ENCODE measurements at places on chromosomes 5 and 9.

DNA sequence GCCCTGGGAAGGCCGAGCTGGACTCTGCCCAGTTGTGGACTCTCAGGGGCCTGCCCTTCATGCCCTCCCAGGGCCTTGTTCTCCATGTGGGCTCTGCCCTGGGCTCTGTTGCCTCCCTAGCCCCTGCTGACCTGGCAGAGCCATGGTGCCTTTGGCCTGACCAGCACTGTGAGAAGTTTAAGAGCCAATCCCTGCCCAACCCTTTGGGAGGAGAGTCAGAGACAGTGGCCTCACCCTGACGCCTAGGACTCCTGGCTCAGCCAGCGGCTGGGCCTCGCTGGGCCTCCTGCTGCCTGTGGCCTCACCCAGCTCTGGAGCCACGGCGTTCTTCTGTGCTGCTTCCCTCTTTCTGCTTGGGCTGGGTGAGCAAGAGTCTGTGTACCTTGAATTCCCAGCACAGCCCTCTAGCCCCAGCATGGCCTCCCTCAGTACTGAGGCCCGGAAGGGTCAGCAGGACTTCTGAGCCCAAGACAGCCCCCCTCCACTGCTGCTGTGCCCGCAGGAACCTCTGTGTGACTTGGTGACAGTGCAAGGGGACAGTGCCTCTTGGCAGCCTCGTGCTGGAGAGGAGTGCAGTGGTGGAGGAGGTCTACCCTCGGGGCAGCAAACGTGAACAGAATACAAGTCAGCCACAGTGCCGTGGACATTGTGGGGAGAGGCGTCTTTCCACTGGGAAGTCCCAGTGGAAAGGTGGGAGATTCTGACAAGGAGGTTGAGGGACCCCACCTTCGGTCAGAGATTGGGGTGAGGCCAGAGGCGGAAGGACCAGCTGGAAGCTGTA is 97.4 kb downstream of the CACNA1B start:
- H3K4me1 ChIP-seq, result no peaks in the 10 kb centered on the region
- no peak for DNase-seq
- H3K27me3 ChIP-seq, result peaks cover 17% of the 10 kb centered on the region

- no peak overlapping the region for H3K27ac ChIP-seq
- H3K4me3 ChIP-seq, result no peak overlapping the region
- H3K27me3 ChIP-seq, result no peaks in the 10 kb centered on the region
- H3K36me3 ChIP-seq, result peaks cover 9% of the 10 kb centered on the region
Measured at GRCh38 chr5:6491919-6492290, 43.2 kb downstream of the UBE2QL1 start.

DNA sequence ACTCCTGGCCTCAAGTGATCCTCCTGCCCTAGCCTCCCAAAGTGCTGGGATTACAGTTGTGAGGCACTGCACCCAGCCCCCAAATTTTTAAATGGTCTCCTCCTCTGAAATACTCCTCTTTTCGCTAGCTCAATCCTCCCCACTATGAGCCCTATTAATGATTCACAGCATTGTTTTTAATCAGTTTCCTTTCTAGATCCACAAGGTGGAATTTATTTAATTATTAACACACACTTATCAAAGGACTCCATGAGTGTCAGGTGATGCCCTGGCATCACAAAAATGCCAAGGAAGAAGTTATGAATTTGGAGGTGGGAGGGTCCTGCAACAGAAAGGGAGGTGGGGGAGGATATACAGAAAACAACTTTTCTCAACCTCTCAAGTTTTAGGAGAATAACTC is 806.5 kb downstream of the PRELID2 start:
- H3K4me3 ChIP-seq, result no peak overlapping the region
- no peaks in the 10 kb centered on the region for H3K36me3 ChIP-seq
- H3K27me3 ChIP-seq, result no peaks in the 10 kb centered on the region
- H3K27ac ChIP-seq, result no peak overlapping the region

DNA sequence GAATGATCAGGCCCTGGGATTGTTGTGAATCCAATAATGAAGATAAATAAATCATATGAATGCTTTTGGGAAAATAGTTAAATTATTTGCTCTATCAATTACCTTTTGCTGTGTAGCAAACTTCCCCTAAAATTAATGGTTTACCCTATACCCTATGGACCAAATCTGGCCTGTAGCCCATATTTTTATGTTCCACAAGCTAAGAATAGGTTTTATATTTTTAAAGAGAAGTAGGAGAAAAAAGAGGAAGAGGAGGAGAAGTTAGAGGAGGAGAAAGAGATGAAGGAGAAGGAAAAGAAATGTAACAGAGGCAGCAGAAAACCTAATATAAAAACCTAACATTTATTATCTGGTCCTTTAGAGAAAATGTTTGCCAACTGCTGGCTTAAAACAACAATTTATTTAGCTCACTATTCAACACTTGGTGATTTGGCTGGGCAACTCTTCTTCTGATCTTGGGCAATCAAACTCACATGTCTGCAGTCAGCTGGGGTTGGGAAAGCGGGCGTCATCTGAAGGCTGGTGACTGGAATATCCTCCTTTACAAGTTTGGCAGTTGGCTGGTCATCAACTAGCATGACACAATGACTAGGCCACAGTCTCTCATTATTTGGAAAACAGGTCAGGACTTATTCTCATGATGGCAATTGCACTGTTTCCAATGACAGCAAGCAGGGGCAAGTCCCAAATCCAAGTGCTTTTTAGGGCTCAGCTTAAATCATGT is 522.9 kb downstream of the RASEF start:
- no peak for DNase-seq
- no peaks in the 10 kb centered on the region for H3K36me3 ChIP-seq
- H3K4me3 ChIP-seq, result no peak overlapping the region
- H3K4me1 ChIP-seq, result no peaks in the 10 kb centered on the region

DNA sequence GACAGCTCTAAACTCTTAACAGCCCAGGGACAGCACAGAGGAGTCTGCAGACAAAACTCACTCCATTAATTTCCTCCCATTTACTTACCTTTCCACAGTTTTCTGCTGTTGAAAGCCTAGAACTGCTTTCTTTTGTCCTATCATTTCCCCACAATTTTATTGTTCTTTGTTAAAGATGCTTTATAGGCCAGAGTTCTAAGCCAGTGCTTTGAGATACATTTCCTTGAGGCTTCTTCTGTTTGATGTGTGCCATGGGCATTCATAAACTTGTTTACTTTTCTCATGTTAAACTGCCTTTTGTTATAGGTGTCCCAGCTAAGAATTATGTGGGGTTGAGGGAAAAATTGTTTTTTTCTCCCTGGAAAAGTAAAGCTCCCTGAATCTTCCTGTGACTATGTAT is 25.9 kb upstream of the SUB1 start:
- H3K4me3 ChIP-seq, result no peak overlapping the region
- H3K27ac ChIP-seq, result no peak overlapping the region
- DNase-seq, result no peak
- H3K36me3 ChIP-seq, result no peaks in the 10 kb centered on the region
- no peaks in the 10 kb centered on the region for H3K4me1 ChIP-seq
- no peaks in the 10 kb centered on the region for H3K27me3 ChIP-seq

GRCh38 chr9:76090330-76090729 is 199.9 kb downstream of the PCSK5 start:
- DNase-seq, result no peak
- no peaks in the 10 kb centered on the region for H3K36me3 ChIP-seq
- no peak overlapping the region for H3K27ac ChIP-seq

GRCh38 chr9:38084556-38084880 is 15.5 kb upstream of the SHB start:
- H3K4me1 ChIP-seq, result peaks cover 29% of the 10 kb centered on the region
- no peak overlapping the region for H3K27ac ChIP-seq
- no peaks in the 10 kb centered on the region for H3K36me3 ChIP-seq
- H3K27me3 ChIP-seq, result no peaks in the 10 kb centered on the region
- H3K4me3 ChIP-seq, result no peak overlapping the region
- no peak for DNase-seq

DNA sequence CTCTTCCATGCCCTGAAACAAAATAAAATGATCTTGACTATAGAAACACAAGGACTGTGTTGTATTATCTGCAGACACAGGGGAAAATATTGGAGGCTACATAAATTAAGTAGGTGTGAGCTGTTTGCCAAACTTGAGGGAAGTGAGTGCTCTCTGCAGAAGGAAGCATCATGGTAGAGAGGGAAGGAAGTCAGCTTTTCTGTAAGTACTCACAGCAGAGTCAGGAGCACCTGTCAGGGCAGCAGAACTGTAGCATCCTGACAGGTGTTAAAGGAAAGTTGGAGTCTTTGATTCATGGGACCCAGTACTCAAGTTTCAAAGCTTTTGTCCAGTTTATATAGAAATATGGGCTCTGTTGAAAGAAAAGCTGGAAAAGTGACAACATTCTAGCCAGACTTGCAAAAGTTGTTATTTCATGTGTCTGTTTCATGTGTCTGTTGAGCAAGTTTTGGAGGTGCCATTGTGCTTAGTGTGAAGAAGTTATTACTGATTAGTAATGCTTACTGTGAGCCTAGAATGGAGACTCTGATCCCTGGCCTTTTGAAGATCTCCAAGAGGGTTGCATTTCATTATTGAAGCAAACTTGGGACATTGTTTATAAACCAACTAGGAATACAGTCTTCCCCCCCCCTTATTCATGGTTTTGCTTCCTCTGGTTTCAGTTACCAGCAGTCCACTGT is 194.7 kb downstream of the SPATA31D1 start:
- no peak for DNase-seq
- no peaks in the 10 kb centered on the region for H3K4me1 ChIP-seq
- no peak overlapping the region for H3K4me3 ChIP-seq
- H3K27ac ChIP-seq, result no peak overlapping the region
- H3K27me3 ChIP-seq, result no peaks in the 10 kb centered on the region
- H3K36me3 ChIP-seq, result no peaks in the 10 kb centered on the region

GRCh38 chr9:93286252-93287188 is 102.6 kb downstream of the WNK2 start:
- H3K27ac ChIP-seq, result no peak overlapping the region
- no peak overlapping the region for H3K4me3 ChIP-seq
- H3K27me3 ChIP-seq, result no peaks in the 10 kb centered on the region

DNA sequence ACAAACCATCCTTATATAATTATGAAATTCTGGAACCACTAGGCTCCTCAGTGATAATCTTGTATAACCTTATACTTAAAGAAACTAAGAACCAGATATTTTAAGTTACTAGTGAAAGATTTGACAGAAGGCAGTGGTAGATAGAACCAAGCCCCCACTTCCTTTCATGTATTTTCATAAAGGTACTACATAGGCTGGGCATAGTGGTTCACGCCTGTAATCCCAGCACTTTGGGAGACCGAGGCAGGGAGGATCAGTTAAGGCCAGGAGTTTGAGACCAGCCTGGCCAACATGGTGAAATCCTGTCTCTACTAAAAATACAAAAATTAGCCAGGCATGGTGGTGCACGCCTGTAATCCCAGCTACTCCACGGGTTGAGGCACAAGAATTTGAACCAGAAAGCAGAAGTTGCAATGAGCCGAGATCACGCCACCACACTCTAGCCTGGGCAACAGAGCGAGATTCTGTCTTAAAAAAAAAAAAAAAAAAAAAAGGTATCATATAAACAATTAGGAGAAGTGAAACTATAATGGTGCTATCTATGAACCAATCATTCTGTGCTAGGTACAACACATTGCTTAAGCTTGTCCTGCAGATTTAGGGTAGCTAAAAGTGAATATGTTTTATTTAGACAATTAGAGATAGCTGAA is 27.9 kb upstream of the DTWD2 start:
- no peaks in the 10 kb centered on the region for H3K36me3 ChIP-seq
- H3K27me3 ChIP-seq, result no peaks in the 10 kb centered on the region
- no peaks in the 10 kb centered on the region for H3K4me1 ChIP-seq
- DNase-seq, result no peak
- no peak overlapping the region for H3K4me3 ChIP-seq
- H3K27ac ChIP-seq, result no peak overlapping the region

- no peak for DNase-seq
- peak overlapping the region; percentile 35 for H3K27ac ChIP-seq
- H3K4me1 ChIP-seq, result peaks cover 9% of the 10 kb centered on the region
- H3K4me3 ChIP-seq, result no peak overlapping the region
- H3K27me3 ChIP-seq, result no peaks in the 10 kb centered on the region
Measured at GRCh38 chr5:17255471-17256021, 38.1 kb downstream of the BASP1 start.

DNA sequence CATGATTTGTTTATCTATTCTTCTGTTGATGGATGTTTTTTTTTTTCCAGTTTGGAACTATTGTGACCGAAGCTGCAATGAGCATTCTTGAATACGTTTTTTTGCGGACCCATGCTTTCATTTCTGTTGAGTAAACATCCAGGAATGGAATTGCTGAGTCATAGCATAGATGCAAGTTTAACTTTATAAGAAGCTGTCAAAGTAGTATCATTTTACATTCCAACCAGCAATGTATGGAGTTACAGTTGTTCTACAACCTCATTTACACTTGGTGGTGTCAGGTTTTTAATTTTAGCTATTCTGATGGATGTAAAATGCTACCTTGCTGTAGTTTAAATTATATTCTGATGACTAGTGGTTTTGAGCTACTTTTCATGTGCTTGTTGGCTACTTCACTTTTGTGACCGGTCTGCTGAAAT is 49.0 kb downstream of the NPR3 start:
- no peak overlapping the region for H3K27ac ChIP-seq
- no peak overlapping the region for H3K4me3 ChIP-seq
- H3K36me3 ChIP-seq, result no peaks in the 10 kb centered on the region
- H3K4me1 ChIP-seq, result no peaks in the 10 kb centered on the region
- H3K27me3 ChIP-seq, result no peaks in the 10 kb centered on the region
- DNase-seq, result no peak

- DNase-seq, result no peak
- H3K4me3 ChIP-seq, result no peak overlapping the region
- H3K36me3 ChIP-seq, result no peaks in the 10 kb centered on the region
- peaks cover 5% of the 10 kb centered on the region for H3K4me1 ChIP-seq
Measured at GRCh38 chr9:124754289-124754688, 16.8 kb downstream of the NR6A1 start.

DNA sequence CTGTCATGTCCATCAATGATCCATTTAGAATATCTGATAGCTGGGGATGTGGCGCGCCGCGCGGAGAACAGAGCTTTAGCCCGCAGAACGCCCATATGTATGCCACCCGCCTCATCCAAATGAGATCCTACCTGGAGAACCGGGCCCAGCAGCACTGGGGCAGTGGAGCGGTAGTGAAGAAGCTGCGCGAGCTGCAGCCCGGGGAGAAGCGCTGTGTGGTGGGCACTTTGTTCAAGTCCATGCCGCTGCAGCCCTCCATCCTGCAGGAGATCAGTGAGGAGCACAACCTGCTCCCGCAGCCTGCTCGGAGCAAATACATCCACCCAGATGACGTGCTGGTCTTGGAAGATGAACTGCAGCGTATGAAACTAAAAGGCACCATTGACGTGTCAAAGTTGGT is 313.7 kb downstream of the NR2F1-AS1 start:
- DNase-seq, result no peak
- no peak overlapping the region for H3K4me3 ChIP-seq
- no peaks in the 10 kb centered on the region for H3K27me3 ChIP-seq
- H3K36me3 ChIP-seq, result no peaks in the 10 kb centered on the region
- H3K4me1 ChIP-seq, result no peaks in the 10 kb centered on the region

GRCh38 chr5:52674815-52675545 is 112.7 kb upstream of the ITGA1 start:
- H3K27me3 ChIP-seq, result no peaks in the 10 kb centered on the region
- peak overlapping the region; percentile 53 for H3K27ac ChIP-seq

All from heart left ventricle (tissue), 16 donors.